ENCODE measurements at places on chromosomes 5 and 9. TPM values are rescaled to one million over a fixed set of nuclear protein-coding genes. Genes with fewer than 3 reads are reported as not detected.

GRCh38 chr9:34400275-34400674 is 23.6 kb upstream of the MYORG start:
- H3K27me3 ChIP-seq, result no peaks in the 10 kb centered on the region
- peaks cover 2% of the 10 kb centered on the region for H3K36me3 ChIP-seq
- no peak for DNase-seq
- H3K4me3 ChIP-seq, result no peak overlapping the region
- H3K27ac ChIP-seq, result no peak overlapping the region

DNA sequence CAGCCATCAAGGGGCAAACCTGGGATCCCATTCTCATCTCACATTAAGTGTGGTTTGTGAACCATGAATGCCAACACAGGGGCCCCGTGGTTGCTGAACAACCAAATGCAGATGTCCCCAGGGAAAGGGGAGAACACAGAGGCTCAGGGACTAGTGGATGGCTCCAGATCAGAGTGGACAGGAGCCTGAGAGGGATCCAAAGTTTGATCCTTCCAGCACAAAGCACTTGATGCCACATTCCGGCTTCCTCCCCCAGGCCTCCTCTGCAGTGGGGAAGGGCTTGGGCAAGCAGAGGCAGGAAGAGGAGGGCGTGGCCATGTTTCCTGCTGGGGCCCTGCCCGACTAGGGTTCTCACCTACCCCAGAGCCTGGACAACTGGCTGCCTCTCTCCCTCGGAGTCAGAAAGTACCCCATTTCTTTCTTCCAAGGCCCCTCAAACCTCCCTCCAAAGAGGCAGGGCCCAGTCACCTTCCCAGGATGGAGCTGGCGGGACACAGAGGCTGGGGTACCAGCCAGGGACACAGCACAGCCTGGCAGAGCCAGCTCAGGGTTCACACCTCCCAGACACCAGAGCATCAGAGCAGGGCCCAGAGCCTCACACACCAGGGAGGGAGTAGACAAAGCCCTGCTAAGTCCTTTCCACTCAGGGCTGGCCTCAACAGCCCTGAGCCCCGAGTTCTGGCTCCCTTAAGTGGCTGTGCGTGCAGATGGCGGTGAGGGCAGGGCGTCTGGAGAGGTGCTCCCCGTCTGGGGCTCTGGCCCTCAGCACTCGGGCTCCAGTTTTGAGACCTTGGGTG is 4.3 kb upstream of the RNF44 start:
- H3K27ac ChIP-seq, result peak overlapping the region; percentile 92
- peaks cover 39% of the 10 kb centered on the region for H3K4me1 ChIP-seq
- H3K36me3 ChIP-seq, result no peaks in the 10 kb centered on the region
- no peak for DNase-seq

DNA sequence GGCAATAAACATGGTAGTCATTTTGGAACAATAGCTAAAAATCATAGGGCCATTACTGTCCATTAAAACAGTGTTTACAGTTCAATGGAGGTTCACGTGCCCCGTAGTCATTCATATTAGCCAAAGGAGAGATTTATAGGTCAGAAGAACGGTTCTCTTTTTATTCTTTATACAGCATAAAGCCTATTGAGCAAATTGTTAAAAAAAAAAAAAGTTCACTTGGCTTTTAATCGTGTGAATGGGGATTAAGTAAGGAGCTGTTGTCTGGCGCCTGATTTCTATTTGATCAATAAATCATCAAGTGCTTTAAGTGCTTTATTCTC is 69.1 kb upstream of the TBCA start:
- H3K27me3 ChIP-seq, result no peaks in the 10 kb centered on the region
- no peak for DNase-seq
- H3K4me3 ChIP-seq, result no peak overlapping the region

Gene CDC20B
- not detected for total RNA-seq

Gene LCN15
- total RNA-seq, result 0.76 TPM

DNA sequence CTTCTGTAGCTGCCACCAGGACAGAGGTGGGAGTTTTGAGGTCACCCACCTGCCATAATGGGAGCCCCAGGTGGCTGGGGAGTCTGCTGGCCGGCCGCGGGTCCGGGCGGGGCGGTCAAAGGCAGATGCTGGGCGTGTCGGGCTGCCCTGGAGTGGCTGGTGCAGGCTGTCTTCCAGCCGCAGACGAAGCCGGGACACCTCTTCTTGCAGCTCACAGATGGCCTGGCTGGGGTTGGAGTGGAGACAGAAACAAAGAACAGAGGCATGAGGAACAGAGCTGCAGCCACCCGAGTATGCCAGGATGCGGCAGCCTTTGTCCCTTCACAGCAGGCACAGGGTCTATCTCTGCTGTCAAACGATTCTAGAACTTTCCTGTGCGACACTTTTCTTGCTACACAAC is 18.0 kb downstream of the ORM2 start:
- H3K4me1 ChIP-seq, result peaks cover 11% of the 10 kb centered on the region
- no peaks in the 10 kb centered on the region for H3K27me3 ChIP-seq
- H3K4me3 ChIP-seq, result no peak overlapping the region
- DNase-seq, result no peak

Data from HCT116 (cell line).